T-cell (primary cell): ENCODE measurements at places on chromosomes 7 and 10.

DNA sequence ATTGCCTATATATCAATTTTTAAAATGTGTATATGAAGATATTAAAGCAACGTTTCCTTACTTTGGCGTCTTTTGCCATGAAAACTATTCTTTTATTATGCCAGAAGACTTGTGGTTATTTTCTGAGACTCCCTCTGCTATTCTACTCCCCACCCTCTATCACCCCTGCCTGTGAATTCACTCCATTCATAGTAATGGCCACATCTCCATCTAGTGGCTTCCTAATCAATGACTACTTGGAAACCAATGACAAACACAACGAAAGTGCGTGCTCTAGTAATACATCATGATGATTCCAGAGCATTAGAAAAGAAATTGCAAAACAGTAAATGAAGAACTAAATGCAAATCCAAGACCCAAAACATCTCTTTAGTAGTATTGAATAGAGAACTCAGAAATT is 186.7 kb upstream of the HGF start:
- DNase-seq, result no peak
- no peaks in the 10 kb centered on the region for H3K36me3 ChIP-seq
- no peaks in the 10 kb centered on the region for H3K4me1 ChIP-seq
- H3K27me3 ChIP-seq, result no peaks in the 10 kb centered on the region
- no peak overlapping the region for H3K4me3 ChIP-seq

GRCh38 chr7:106640368-106641141 is 20.4 kb downstream of the CCDC71L start:
- no peaks in the 10 kb centered on the region for H3K27me3 ChIP-seq
- no peak overlapping the region for H3K27ac ChIP-seq
- no peaks in the 10 kb centered on the region for H3K4me1 ChIP-seq
- no peak overlapping the region for H3K4me3 ChIP-seq
- no peaks in the 10 kb centered on the region for H3K36me3 ChIP-seq

- H3K36me3 ChIP-seq, result no peaks in the 10 kb centered on the region
- H3K27ac ChIP-seq, result no peak overlapping the region
- H3K27me3 ChIP-seq, result no peaks in the 10 kb centered on the region
- no peak for DNase-seq
Observed at GRCh38 chr7:121940918-121941317, 68.0 kb downstream of the PTPRZ1 start.

DNA sequence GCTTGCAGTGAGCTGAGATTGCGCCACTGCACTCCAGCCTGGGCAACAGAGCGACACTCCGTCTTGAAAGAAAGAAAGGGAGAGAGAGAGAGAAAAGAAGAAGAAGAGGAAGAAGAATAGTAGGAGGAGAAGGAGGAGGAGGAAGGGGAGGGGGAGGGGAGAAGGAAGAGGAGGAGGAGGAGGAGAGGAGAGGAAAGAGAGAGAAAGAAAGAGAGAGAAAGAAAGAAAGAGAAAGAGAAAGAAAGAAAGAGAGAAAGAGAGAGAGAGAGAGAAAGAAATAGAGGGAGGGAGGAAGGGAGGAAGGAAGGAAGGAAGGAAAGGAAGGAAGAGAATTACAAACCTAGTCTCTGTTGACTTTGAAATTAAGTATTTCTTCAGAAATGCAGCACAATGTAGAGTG is 7.8 kb upstream of the SRPK2 start:
- H3K27me3 ChIP-seq, result no peaks in the 10 kb centered on the region
- no peak for DNase-seq
- H3K4me1 ChIP-seq, result no peaks in the 10 kb centered on the region
- H3K27ac ChIP-seq, result no peak overlapping the region

DNA sequence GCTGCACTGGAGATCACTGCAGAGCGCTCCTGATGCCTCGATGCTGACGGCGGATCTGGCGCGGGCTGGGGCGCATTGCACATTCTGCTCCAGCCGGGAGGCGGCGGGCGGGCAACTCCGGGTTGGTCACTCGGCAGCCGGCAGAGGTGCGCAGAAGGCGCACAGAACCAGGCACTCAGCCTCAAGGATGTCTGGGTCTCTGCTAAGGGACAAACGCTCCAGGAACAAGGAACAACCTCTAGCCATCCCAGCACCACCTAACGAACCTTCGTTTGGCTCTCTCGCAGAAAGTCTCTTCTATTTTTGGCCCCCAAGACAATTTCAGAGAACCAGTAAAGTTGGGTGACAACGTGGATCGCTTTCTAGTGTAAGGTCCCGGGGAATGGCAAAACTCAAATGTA is 254.6 kb downstream of the OTUD1 start:
- peaks cover 16% of the 10 kb centered on the region for H3K27me3 ChIP-seq
- no peak for DNase-seq
- H3K27ac ChIP-seq, result no peak overlapping the region
- H3K36me3 ChIP-seq, result no peaks in the 10 kb centered on the region
- no peak overlapping the region for H3K4me3 ChIP-seq
- H3K4me1 ChIP-seq, result peaks cover 2% of the 10 kb centered on the region

DNA sequence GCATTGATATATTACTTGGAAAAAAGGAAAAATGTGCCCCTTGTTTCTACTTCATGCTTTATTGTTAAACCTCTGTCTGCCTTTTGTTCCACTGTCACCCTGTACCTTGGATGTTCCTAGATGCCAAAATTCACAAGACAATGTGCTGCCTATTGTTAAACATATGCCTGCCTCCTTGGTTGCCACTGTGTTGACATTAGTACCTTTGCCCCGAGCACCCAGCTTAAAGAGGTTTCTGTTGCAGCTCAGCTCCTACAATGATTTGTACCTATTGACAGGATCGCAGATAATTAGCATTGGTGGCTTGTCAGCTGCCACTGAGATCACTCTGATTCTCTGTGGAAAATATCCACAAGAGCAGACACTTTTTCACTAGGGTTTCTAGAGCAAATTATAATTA is 188.0 kb downstream of the KCND2 start:
- no peaks in the 10 kb centered on the region for H3K4me1 ChIP-seq
- DNase-seq, result no peak
- no peaks in the 10 kb centered on the region for H3K27me3 ChIP-seq
- H3K4me3 ChIP-seq, result no peak overlapping the region
- H3K27ac ChIP-seq, result no peak overlapping the region

DNA sequence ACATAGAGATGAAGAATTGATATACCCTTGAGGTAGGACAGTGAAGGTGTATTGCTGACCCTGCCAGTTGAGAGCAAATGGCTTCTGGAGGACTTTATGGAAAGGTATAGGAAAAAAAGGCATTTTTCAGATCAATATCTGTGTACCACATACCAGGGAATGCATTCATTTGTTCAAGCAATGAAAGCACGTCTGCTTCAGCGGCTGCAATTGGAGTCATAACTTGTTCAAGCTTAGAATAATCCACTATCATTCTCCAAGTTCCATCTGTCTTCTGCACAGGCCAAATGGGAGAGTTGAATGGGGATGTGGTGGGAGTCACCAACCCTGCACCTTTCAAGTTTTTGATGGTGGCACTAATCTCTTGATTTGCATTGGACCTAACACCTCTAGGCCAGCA is 249.6 kb upstream of the PTER start:
- no peaks in the 10 kb centered on the region for H3K27me3 ChIP-seq
- no peak overlapping the region for H3K4me3 ChIP-seq
- no peaks in the 10 kb centered on the region for H3K4me1 ChIP-seq
- DNase-seq, result no peak
- no peaks in the 10 kb centered on the region for H3K36me3 ChIP-seq

GRCh38 chr10:88853155-88853881 is 1.7 kb upstream of the ANKRD22 start:
- H3K27ac ChIP-seq, result no peak overlapping the region
- H3K4me1 ChIP-seq, result no peaks in the 10 kb centered on the region
- DNase-seq, result no peak

DNA sequence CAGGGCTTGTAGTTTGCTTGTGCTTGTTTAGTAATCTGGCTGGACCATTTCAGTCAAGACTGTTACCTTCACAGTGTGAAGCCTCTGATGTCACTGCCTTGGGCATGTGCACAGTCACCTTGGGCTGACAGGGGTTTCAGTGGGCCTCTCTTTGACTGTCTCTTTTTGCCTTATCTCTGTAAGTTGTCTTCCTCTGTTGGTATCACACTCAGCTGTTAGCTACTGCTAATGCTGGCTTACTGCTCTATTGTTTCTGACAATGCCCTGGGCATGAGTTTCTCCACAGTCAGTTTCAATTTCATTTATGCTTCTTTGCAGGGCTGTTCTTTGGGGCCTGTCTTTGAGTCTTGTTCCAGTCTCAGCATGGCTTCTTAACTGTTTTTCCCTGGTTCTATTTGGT is 201.9 kb upstream of the SHH start:
- peaks cover 6% of the 10 kb centered on the region for H3K4me1 ChIP-seq
- H3K36me3 ChIP-seq, result no peaks in the 10 kb centered on the region
- H3K4me3 ChIP-seq, result no peak overlapping the region
- no peak overlapping the region for H3K27ac ChIP-seq
- no peak for DNase-seq

GRCh38 chr7:131538813-131539179 is 17.6 kb downstream of the PODXL start:
- no peak for DNase-seq
- H3K4me1 ChIP-seq, result no peaks in the 10 kb centered on the region
- H3K4me3 ChIP-seq, result no peak overlapping the region
- no peak overlapping the region for H3K27ac ChIP-seq
- H3K36me3 ChIP-seq, result no peaks in the 10 kb centered on the region

GRCh38 chr10:95789902-95790301 is 33.9 kb downstream of the ENTPD1 start:
- H3K36me3 ChIP-seq, result no peaks in the 10 kb centered on the region
- no peak overlapping the region for H3K27ac ChIP-seq
- H3K27me3 ChIP-seq, result no peaks in the 10 kb centered on the region

GRCh38 chr10:67079126-67079525 is 153.3 kb downstream of the LRRTM3 start:
- no peaks in the 10 kb centered on the region for H3K4me1 ChIP-seq
- H3K4me3 ChIP-seq, result no peak overlapping the region
- H3K27ac ChIP-seq, result no peak overlapping the region
- DNase-seq, result no peak

DNA sequence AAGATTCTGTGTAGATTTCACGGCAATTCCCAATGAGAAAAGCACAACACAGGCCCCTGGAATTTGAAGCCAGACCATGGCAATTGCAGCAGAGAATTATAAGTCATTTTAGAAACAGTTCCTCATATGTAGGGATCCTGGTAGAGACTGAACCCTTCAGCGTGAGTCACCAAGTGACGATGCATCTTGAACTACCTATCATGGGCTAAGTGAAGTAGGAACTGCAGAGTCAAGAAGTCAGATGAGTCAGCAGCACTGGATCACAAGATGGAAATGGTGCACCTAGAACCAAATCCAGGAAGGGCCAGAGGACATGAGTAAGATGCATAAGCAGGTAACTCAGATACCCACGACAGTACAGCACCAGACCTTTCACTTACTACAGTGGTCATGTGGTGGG is 140.0 kb upstream of the TPK1 start:
- H3K27ac ChIP-seq, result no peak overlapping the region
- no peaks in the 10 kb centered on the region for H3K27me3 ChIP-seq
- no peak overlapping the region for H3K4me3 ChIP-seq
- H3K4me1 ChIP-seq, result no peaks in the 10 kb centered on the region
- DNase-seq, result no peak
- H3K36me3 ChIP-seq, result no peaks in the 10 kb centered on the region

DNA sequence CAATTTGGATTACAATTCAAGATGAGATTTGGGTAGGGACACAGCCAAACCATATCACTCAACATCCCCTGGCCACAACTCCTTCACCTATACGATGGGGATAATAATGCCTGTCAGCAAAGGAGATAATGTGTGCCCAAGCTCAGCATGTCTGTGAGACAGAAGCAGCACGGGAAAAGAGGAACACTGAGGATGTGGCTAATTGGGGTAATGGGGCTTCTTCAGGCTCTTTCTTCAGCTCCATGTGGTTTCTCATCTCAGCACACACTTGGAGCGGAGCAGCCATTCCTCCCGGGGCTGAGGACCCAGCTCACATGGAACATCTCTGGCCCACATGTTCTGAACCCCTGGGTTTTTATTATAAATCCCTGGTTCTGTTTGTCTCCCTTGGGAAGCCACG is 136.0 kb upstream of the NAMPT start:
- no peaks in the 10 kb centered on the region for H3K4me1 ChIP-seq
- H3K4me3 ChIP-seq, result no peak overlapping the region
- no peaks in the 10 kb centered on the region for H3K36me3 ChIP-seq
- DNase-seq, result no peak
- no peak overlapping the region for H3K27ac ChIP-seq

DNA sequence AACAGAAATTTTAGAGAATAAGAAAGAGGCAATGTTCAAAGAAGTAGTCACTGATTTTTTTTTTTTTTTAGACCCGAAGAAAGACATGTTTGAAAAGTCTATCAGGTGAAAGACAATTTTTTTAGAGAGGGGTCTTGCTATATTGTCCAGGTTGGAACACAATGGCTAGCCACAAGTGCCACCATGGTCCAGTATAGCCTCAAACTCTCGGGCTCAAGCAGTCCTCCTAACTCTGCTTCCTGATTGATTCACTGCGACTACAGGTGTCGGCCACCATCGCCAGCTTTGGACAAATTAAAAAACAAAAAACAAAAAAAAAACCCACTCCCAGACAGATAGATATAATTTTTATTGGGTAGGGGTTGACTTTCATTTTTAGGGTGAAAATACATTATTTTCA is 22.3 kb downstream of the FAM149B1 start:
- H3K4me3 ChIP-seq, result no peak overlapping the region
- H3K36me3 ChIP-seq, result peaks cover 2% of the 10 kb centered on the region
- no peak overlapping the region for H3K27ac ChIP-seq
- H3K4me1 ChIP-seq, result no peaks in the 10 kb centered on the region

DNA sequence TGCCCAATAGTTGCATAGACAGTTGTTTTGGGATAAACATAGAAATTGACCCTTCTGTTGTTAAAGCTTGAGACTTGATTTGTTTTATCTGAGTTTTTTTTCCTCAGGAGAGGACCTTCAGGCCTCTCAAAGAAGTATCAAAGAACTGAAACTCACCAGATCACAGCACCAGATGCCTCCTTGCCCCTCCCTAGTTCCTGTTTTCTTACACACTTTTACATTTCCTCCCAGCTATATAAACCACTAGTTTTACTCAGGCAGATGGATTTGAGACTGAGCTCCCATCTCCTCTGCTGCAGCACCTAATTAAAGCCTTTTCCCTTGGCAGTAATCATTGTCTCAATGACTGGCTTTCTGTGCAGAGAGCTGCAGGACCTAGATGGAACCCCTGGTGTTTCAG is 150.6 kb upstream of the NRG3 start:
- no peak overlapping the region for H3K4me3 ChIP-seq
- no peaks in the 10 kb centered on the region for H3K27me3 ChIP-seq
- no peak for DNase-seq
- no peaks in the 10 kb centered on the region for H3K4me1 ChIP-seq
- no peaks in the 10 kb centered on the region for H3K36me3 ChIP-seq
